Stimulated activated CD4-positive, alpha-beta T cell treated with anti-CD3 and anti-CD28 coated beads, Interleukin-2, amount 100 ng/mL, for 48 hours (primary cell): ENCODE measurements at places on chromosomes 6 and 20.

- no peak for DNase-seq
Observed at GRCh38 chr6:148461986-148462577, 119.4 kb downstream of the SASH1 start.

DNA sequence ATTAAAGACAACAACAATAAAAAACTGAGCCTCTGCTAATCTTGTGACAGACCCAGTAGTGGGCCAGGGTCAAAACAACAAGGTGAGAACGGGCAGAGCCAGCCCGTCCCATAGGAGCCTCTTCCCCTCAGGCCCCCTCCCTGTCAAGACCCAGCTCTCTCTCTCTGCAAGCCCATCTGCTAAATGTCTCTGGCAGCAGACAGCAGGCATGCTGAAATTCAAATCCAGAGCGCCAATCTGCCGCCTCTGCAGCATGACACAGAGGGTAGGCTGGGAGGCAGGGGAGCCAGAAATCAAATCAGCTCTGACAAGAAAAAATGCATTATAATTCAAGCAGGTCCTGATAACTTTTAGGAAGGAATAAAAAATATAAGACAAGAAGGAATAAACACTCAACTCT, 26.3 kb downstream of the METTL24 start:
- DNase-seq, result no peak

DNA sequence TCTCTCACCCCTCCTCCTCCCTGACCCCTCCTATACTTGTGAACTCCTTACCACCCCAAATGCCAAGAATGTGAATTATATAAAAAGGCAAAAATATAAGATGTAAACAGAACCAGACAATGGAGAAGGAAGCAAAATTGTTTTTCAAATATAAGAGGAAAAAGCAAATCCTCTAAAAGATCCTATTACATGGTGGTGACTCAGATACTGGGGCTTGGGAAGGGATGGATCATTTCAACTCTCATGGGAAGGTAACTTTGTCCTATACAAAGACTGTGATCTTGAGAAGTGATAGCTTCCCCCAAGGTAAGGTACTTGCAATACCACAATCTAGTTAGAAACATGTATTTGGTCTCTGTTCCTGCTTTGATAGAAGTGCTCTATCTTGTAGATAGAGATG, 24.6 kb upstream of the TNFRSF21 start:
- DNase-seq, result no peak

DNA sequence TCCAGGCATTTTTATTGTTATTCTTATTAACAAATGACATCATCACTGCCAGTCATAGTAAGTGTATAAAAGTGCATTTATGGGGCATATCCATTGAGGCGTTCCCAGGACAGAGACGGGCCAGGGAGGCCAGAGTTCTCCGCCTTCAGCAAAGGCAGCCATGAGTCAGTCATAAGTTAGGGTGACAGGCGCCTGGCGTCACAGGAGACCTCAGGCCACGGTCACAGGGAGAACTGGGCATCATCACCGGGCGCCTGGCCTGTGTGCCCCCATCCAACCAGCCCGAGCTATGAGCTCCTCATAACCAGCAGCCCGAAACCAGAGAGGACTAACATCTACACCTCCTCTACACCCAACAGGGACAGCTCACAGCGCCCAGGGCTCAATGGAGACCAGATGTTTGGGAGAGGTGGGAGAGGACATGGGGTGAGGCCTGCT, 259.2 kb downstream of the DLL1 start:
- no peak for DNase-seq

GRCh38 chr6:3385660-3386151, 71.1 kb downstream of the SLC22A23 start:
- DNase-seq, result no peak

DNA sequence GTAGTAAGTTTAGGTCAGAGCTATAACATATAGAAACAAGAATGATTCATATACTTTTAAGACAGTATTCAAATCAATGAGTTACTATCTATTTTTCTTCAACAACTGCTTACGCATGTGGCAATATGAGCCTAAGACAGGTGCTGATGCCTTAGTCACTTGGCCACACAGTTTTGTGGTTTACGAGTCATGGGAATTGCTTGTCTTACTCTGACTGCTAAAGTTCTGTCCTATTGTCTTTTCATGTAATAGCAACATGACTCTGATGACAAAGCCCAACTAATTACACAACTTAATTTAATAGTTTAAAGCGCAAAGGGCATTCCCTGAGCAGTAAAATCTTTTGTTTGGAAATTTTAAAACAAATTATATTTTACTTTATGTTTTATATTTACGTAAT, 159.3 kb upstream of the CENPW start:
- peak; percentile 4 for DNase-seq

DNA sequence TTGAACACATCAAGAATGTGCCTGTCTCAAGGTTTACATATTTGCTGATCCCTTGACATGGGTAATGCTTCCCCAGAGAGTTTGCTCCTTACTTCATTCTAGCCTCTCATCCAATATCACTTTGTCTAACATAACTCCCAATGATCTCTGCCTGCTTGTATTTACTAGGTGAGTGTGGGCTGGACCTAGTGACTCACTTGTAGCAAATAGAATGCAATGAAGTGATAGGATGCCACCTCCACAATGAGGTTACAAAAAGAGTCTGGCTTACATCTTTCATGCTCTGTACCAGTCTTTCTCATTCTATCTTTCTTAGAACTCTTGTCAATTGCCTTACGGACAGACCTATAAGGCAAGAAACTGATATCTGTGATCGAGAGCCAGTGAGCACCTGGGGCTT, 44.9 kb upstream of the TMEM200A start:
- no peak for DNase-seq

- DNase-seq, result no peak
Observed at GRCh38 chr6:34178357-34179105, 32.6 kb upstream of the GRM4 start.

DNA sequence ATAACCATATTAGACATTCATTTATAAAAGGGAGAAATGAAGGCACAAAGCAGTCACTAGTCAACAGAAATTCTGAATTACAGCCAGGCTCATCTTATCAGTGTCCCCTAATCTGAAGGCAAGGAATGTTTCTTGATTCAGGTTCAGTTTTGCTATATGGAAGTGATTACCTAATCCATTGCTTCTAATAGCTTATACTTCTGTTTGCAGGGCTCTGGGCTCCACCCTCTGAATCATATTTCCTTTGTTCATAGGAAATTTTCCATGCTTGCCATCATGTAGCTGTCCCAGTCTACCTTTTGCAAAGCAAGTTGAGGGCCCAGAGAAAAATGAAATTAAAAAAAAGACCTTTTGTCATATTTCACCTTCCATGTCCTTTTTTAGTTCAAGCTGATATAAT, 96.0 kb downstream of the LCA5 start:
- no peak for DNase-seq

- DNase-seq, result no peak
Observed at GRCh38 chr6:140544431-140544830, 1170.0 kb upstream of the CITED2 start.

DNA sequence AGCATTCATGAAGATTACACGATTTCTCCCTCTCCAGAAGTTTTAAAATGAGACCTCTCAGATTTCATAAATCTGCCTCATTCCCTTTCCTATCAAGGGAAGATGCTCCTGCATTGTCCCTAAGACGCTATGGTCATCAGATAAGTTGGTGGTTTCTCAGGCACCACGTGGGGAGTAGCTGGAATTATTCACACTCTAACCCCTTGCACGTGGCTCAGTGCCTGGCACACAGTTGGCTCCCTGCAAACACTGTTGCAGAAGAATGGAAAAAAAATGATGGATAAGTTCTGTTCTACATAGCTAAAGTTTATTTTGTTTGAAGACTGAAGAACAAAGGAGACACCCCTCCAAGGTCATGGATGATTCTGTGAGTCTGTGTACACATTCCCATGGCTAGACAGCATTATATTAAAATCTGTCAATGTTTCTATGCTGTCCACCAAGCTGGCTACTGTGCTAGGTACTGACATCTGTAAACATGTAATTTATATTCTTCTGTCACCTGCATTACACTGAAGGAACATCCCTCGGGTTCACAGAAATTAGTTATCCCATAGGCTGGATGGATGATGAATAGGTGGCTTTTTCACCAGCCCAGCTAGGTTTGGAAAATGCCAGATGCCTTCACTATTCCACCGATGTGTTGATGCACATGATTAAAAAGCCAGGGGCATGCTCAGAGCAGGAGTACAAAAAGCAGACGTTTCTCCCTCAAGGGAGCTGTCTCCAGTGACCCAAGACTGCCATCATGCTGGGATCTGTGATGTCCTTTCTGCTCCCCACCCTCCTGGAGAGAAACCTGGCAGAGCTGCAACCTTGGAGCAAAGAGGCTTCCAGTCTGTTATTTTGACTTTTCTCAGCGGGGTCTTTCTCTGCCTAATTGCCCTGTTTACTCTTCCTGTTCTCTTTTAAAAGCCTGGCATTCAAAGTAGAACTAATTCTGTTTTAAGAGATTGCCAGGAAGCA, 610.5 kb downstream of the UTRN start:
- DNase-seq, result no peak

DNA sequence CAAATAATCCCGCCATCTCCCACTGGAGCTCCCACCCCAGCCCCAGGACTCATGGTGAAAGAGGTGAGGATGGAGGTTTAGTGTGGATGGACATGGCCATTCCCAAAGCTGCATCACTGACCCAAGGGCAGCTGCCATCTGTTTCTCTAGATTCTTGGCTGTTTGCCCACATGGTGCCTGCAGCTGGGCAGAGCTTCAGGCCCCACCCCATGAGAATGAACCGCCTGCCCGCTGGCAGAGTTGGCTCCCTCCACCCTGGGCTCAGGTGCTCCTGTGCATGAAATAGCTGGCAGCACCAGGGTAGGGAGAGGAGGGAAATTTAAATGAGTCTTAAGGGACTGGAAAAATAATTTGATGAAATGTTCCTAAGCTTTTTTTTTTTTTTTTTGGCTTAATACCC, 17.4 kb downstream of the SCML4 start:
- no peak for DNase-seq

DNA sequence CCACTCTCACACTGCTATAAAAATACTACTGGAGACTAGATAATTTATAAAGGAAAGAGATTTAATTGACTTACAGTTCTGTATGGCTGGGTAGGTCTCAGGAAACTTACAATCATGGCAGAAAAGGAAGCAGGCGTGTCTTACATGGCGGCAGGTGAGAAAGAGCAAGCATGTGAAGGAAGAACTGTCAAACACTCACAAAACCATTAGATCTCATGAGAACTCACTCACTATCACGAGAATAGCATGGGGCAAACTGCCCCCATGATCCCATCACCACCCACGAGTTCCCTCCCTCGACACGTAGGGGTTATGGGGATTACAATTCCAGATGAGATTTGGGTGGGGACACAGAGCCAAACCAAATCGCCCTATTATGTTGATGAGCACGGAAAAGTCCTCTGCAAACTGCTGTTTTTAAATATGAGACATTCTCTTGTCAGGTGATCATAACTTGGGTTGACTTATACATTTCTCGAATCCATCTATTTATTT, 133.5 kb downstream of the AIG1 start:
- DNase-seq, result no peak

DNA sequence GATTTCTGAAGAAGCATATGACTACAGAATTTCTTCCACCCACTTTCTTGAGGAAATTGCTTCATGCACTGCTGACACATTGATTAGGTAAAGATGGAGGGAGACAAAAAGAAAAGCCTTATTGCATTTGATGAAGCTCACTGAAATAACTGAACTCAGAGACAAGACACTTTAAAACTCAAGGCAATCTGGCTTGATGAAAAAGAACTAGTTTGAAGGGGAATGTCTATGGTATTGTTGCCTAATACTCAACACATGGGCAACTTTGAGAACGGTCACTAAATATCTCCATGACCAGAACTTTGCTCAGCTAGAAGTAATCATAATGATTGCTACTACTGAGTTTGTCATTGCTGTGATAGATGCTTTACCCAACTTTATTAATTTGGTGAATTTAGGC, 38.1 kb downstream of the HTR1B start:
- DNase-seq, result no peak

DNA sequence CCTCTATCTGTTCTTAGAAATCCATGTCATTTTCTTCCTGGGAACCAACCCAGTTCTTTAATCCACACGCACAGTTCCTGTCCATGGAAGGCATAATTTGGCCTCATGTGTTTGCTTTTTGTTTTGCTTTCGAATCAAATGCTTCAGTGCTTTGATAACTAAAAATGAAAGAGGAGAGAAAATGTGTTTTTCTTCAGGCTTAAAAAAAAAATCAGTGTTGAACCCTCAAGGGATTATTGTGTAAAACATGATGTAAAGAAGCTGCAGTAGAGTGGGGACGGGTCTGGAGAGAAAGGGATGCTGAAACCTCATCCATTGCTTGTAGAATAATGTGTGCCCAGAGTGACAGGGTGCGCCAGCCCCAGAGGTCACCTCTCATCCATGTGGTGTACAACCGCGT, 197.5 kb upstream of the JARID2 start:
- DNase-seq, result no peak

DNA sequence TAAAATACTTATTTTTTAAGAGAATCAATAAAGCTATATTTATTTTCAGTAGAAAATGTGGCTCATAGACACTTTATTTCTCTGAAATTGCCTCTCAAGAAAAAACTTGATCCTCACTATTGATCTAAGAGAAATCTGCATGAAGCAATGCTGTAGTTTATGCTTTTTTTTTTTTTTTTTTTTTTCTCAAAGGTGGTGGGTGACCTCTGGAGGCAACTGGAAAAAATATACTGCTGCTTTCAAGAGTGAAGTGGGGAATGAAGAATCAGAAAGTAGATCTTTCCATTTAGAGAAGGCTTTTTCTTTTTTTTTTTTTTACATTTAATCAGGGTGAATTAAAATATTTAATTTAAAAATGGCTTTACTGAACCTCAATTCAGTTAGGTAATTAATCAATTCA, 169.3 kb downstream of the SLC16A10 start:
- no peak for DNase-seq

GRCh38 chr6:89828988-89829471, 650 bp upstream of the CASP8AP2 start:
- no peak for DNase-seq

- no peak for DNase-seq
Observed at GRCh38 chr20:38855356-38855755, 49.9 kb downstream of the PPP1R16B start.

GRCh38 chr20:16018881-16019280, 554.4 kb downstream of the KIF16B start:
- DNase-seq, result no peak

- DNase-seq, result no peak
Observed at GRCh38 chr6:77292564-77293546, 170.4 kb downstream of the HTR1B start.

- DNase-seq, result no peak
Observed at GRCh38 chr6:4751823-4752464, 24.3 kb upstream of the CDYL start.
